ENCODE measurements at places on chromosomes 1 and 21.

DNA sequence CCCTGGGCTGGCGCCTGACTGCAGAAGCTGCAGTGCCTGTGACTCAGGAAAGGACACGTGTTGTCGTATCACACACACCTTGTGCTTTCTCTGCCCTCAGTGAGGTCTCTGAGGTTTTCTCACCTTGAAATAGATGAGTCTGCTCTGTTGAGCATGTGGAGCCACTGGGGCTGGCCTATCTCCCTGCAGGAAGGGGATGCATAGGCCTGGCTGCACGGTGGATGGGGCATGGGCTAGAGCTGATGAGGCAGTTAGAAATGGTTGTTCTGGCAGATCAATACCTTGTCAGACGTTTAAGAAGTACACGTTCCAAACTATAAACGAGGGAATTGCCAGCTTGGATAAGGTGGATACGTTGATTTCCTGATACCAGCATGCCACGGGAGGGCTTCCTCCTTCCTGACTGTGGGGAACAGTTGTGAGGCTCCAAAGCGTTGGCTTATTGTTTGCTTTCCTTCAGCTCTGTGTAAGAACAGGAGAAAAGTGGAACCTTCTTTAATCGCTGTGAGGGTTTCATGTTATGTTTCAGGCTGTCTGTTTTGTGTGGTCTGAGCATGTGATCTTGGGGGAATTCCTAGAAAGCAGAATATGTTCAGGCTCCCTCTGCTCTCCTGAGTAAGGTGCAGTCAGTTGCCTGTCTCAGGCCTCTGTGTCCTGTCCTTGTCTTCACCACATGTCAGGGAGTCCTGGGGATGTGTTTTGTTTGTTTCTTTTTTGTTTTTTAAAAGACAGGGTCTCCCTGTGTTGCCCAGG, 44.8 kb downstream of the PCNT start:
- no peak for DNase-seq

GRCh38 chr21:41834252-41834925, 44.8 kb downstream of the PRDM15 start:
- DNase-seq: no peak

GRCh38 chr21:45192332-45192731, 95.4 kb downstream of the POFUT2 start:
- no peak for DNase-seq

- no peak for DNase-seq
Measured at GRCh38 chr1:110083866-110084226, 13.4 kb upstream of the ALX3 start.

GRCh38 chr1:92367496-92367895, 68.6 kb downstream of the RPAP2 start:
- no peak for DNase-seq

GRCh38 chr1:185812934-185813333, 78.7 kb downstream of the HMCN1 start:
- DNase-seq: no peak

DNA sequence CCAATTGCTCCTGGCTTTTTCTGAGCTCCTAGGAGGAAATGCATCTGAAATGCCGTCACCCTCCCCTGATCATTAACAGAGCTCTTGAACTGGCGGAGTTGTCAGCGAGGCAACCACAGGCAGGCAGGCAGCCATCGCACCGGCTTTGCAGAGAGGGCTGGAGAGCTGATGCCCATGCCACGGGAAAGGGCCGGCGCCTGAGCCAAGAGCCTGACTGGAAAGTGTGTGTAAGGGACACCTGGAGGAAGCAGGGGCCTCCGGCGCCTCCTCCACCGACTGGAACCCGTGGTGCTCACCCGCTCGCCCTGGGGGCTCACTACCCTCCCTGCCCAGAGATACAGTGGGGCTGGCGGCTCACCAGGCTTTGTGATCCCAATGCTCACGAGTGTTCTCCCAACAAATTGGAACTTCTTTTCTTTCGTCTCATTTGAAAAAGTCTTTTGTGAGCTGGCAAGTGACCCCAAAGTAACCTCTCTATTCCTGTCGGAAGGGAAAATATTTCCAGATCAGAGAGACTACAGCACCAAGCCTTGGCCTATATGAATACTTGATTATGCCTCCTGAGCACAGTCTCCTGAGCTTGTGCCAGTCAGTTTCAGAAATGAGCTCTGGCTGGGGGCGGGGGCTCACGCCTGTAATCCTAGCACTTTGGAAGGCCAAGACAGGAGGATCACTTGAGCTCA, 97.7 kb upstream of the SLC25A33 start:
- DNase-seq: no peak

GRCh38 chr1:161008869-161009510, 12.0 kb downstream of the F11R start:
- DNase-seq: no peak

DNA sequence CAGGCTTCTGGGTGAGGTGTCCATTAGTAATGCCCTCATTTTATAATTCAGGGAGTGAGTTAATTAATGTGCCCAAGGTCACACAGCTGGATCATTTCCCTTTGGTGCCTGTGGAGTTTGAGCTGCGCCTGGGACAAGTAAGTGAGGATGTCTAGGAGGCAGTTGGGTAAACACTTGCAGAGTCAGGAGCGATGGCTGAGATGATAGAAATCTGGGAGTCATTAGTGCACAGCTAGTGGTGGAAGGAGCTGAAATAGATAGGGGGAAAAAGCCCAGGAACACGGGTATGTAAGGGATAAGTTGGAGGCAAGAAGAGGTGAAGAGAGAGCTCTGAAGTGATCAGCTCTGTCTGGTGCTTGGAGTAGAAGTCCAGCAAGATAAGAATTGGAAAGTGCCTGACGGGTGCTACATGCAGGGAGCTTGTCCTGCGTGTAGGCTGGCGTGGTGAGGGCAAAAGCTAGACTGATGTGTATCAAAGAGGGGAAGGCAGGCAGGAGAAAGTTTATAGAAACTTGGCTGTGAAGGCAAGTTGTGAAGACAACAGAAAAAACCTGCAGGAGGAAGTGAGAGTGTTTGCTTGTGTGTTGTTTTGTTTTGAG, 1.7 kb upstream of the SCAF4 start:
- DNase-seq: no peak

GRCh38 chr1:224521904-224522734, 87.5 kb upstream of the WDR26 start:
- no peak for DNase-seq

DNA sequence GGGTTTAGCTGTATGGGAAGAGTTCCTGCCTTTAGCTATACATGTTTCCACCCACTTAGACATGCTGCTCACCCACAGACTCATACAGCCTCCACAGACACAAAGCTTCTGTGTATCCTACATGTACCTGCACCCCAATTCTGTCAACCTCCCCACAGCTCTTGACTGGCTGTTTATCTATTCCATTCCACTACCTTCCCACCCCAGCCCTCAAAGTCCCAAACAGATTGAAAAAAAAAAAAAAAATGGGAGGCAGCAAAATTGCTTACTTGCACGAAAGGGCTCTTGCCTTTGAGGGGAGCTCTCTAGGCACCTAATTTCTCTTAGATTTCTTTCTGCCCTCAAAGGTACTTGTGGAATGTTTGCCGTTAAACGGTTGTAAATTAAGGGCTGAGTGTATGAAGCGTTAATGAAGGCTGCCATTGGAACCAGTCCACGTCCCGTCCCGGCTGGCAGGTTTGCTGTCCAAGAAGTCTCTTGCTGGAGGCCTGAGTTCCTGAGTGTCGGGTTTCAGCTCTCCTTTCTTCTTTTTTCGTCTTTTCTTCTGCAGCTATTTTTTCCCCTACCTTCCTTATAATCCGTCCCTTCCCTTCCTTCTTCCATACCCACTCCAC, 43.6 kb downstream of the PBX1 start:
- DNase-seq: no peak

- DNase-seq: no peak
Measured at GRCh38 chr1:61327436-61327835, 245.1 kb downstream of the NFIA start.

GRCh38 chr21:42921927-42922326, 3.5 kb downstream of the ERVH48-1 start:
- DNase-seq: no peak

DNA sequence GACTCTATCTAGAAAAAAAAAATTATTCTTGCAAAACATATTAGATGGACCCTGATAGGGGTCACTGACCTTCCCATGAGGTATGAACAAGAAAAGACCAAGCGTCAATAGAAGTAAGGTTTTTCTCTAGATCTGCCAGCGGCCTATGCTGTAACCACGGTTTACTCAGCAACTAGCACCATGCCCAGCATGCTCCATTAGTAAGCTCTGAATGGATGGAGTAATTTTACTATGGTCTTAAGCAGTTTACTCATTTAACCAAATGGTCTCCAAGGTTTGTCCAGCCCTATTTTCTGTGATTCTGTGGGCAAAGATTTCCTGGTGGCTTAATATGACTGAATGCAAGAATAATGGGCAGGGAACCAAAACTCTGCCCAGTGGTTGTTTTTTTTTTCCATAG, 113.9 kb downstream of the ADSS2 start:
- no peak for DNase-seq

DNA sequence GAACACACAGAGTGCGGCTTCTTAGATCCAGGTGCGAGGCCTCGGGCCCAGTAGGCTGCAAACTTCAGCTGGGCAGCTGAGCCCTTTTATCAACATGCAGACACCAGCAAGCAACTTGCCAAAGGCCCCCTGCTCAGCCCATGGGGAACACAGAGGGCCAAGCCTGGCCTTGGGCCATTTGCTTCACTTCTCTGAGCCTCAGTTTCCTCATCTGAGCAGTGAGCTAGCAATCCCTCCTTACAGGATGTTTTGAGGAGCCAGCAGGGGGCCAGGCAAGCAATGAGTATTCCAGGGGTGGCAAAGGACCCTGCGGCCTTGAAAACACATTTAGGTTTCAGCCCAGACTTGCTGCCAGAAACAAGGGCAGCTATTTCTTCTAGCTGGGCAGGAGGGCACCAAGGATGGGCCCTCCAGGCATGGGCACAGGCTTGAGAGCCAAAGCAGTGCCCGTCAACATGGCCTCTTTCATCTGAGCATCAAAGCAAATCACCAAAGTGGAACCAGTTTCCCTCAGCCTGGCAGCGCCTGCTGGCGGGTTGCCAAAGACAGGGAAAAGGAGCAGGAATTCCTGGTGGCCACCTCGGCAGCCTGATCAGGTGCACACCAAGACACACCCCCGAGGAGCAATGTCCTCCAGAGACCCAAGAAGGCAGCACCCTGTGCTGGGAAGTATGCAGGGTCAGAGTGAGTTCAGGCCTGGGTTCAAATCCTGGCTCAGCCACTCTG, 1.4 kb downstream of the MATN1 start:
- DNase-seq: no peak

- DNase-seq: no peak
Measured at GRCh38 chr1:87565861-87566260, 237.2 kb downstream of the LMO4 start.

DNA sequence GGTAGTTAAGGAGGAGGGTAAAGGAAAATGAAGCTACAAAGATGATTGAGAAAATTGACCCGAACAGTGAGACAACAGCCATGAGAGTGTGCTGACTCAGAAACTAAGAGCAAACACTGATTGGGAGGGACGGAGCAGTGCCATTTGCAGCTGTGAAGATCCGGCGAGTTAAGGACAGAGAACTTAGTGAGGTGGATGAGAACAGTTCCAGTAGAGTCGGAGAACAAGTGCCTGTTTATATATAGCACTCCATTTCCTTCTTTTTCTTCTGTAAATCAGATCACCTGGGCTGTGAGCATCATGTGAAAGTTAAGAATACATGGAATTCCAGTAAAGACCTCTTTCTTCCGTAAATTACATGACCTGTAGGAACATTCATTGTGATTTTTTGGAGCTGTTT, 145.7 kb downstream of the KCNK2 start:
- no peak for DNase-seq

DNA sequence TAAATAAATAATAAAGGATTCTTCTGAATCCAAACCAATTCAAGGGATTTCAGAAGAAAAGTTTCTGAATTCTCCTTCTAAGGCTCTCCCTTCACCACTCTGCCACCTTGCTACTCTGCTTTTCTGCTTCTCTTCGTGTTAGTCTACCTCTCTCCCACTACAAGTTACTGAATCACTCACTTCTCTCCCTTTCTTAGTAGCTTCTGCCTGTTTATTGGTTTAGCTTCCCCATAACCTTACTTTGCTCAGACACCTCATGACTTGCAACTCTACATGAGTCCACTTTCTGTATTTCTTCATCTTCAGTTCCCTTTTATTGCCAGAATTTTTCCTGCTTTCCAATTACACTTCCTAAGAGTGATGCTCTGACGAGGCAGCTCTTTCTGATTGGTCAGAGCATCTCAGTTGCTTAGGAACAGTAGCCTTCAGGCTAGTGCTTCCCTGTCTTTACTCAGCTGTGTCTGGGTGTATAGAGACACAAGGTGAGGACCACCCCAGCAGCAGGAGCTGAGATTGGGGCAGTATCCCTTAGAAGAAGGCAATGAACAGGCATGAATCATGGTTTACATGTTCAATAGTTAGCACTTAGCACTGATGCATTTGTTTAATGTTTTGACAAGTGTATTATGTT, 144.6 kb downstream of the SLC30A10 start:
- DNase-seq: no peak

DNA sequence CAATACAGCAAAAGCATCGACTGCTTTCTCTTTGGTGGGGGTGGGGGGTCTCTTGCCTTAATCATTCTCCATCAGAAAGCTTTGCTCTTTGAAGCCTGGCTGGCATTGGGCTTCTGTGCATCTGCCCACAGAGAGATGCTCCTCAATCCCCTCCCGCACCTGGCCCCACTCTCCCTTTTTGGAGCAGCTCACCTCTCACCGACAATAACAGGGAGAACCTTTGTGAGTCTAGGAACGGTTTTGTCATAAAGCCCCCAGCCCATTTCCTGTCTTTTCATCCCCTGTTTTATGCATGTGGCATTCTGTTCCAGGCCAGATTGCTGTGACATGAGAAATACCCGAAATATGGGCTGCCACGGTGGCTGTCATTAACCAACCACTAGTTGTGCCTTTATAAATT, 469.0 kb upstream of the VAMP3 start:
- no peak for DNase-seq

DNA sequence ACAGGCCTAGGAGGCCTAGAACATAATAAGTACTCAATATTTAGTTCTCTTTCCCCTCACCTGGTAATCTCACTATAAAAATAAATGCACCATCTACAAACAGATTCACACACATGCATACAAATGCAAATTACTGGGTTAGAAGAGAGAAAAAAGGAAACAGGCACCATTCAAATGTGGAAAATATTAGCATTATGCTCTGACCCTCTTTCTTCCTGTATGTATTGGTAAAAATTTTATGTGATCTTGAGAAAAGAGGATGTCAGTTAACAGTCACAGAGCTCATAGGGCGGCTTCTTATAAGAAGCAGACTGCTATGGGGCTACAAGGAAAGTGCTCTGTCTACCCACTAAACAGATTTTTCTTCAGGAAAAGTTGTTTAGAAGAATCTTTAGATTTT, 565.4 kb downstream of the LMO4 start:
- no peak for DNase-seq

- DNase-seq: no peak
Measured at GRCh38 chr21:26405735-26406361, 167.2 kb downstream of the CYYR1 start.

- no peak for DNase-seq
Measured at GRCh38 chr1:118978914-118979701, 9.0 kb downstream of the TBX15 start.

DNA sequence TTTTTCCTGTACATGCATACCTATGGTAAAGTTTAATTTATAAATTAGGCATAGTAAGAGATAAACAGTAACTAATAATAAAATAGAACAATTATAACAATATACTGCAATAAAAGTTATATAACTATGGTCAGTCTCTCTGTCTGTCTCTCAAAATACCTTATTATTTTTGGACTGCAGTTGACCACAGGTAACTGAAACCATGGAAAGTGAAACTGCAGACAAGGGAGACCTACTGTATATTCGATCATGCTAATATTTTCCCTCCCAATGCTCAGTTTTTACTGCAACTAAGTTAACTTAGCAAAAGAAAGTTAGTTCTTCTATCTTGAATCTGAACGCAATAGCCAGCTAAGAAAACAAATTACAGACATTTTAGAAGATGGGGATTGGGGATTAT, 12.3 kb upstream of the DHX9 start:
- DNase-seq: no peak

GRCh38 chr1:180353945-180354344, 123.9 kb downstream of the LHX4 start:
- peak; percentile 94 for DNase-seq
